ENCODE measurements at places on chromosomes 2 and 18.

- DNase-seq = no peak
Measured at GRCh38 chr2:239464166-239465016, 63.6 kb upstream of the HDAC4 start.

DNA sequence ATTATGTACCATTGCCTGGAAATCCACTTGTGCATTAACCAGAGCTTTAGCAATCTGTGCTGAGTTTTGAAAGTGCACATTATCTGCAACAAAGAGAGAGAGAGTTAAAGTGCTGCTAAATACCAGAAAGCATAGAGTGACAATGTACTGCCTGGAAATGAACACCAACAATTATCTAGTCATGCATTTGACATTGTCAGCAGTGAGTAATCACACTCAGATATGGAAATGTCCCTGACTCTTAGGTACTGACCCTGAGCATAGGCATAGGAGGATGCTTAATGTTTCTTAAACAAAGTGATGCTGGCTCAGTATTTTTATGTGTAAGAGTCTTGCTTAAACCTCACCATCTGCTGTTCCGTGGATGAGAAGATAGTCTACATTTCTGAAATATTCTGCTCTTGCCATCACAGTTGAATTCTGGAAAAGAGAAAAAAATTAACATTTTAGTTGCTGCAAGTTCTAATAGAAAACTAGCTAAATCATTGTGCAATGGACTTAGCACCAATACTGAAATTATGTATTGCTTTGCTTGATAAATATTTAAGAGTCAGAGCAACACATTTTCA is 20.8 kb upstream of the GCG start:
- DNase-seq = no peak

GRCh38 chr2:11657646-11658045 is 12.3 kb downstream of the NTSR2 start:
- DNase-seq = no peak

DNA sequence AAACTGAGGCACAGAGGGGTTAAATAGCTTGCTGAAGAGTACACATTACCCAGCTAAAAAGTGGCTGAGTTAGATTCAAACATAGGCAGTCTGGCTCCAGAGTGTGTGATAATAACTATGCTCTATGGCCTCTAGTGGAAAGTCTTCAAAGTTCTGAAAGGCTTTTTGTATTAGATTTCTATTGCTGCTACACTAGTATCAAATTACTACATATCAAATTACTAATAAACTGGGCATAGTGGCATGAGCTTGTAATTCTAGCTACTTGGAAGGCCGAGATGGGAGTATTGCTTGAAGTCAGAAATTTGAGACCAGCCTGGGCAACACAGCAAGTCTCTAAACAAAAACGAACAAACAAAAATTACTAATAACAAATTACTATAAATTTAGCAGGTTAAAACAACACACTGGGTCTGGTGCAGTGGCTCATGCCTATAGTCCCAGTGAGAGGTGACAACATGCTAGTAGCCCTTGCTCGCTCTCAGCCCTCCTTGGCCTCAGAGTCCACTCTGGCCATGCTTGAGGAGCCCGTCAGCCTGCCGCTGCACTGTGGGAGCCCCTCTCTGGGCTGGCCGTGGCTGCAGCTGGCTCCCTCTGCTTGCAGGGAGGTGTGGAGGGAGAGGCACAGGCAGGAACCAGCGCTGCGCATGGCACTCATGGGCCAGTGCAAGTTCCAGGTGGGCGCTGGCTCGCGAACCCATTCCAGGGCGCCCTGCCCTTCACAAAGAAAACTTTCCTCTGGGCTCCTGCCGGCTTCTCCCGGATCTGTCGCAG is 38.2 kb upstream of the TWSG1 start:
- no peak for DNase-seq

GRCh38 chr2:143949121-143949848 is 570.6 kb downstream of the ZEB2 start:
- no peak for DNase-seq

DNA sequence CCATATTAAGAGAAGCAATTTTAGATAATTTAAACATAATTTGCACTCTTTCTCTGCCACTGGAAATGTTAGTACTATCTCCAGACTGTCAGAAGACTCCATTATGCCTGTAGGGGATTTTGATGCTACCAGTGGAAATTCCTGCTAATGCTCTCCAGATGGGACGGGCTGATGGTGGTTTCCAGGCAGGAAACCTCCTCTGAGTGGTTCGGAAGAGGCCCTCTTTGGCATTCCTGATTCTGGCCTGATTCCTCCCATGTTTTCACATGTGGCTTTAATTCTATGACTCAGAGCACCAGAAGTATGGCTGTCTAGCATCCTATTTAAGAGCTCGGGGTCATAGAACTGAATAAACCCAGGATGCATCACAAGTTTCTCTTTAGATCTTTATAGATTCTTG is 70.9 kb upstream of the ST6GAL2 start:
- DNase-seq = no peak

GRCh38 chr2:67065046-67065445 is 332.1 kb upstream of the ETAA1 start:
- no peak for DNase-seq

- no peak for DNase-seq
Measured at GRCh38 chr2:168574856-168575630, 119.0 kb downstream of the CERS6 start.

DNA sequence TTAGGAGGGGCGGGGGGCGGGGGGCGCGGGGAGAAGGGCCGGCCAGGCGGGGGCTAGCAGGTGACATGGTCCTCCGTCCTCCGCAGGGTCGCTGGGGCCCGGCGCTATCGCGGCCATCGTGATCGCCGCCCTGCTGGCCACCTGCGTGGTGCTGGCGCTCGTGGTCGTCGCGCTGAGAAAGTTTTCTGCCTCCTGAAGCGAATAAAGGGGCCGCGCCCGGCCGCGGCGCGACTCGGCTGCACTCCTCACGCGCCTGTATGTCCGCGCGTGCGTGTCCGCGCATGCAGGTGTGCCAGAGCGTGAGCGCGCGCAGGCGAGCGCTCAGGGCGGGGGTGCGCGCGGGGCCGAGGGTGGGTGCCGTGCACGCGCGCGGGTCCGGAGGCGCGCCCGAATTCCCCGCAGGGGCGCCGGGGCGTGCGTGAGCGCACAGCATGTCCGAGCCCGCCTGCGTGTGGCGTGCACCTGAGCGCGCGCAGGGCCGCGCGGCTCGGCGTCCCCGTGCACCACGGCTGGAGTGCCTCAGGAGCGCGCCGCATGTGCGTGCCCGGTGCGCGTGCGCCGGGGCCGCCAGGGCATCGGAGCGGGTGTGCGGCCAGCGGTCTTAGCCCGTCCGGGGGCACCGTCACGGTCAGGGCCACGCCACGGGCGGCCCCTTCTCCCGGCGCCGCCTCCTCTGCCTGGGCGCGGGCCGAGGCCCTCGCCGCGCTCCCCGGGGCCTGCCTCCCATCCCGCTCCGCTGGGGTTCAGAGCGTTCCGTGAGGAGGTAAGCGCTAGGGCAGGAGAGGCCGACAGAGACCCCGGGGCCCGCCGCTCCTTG is 6.3 kb downstream of the SNORC start:
- peak; percentile 15 for DNase-seq

DNA sequence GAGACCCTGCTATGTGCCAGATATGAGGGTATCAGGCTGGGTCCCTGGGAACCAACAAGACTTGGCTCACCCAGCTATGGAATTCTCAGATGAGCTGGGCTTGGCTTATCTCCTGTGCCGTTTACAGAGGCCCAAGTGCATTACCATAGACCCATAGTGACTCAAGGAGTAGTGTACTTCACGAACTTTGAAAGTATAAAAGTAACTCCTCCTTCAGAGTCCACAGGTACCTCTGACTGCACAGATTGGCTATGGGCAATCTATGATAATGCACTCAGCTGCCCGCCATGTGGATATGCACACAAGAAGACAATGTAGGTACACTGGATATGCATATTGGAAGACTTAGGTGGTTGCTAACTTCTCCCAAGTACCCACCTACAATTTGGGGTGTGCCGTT is 78.4 kb downstream of the QPCT start:
- DNase-seq = no peak

- DNase-seq = peak; percentile 17
Measured at GRCh38 chr18:23689616-23690504, 607 bp downstream of the LAMA3 start.

DNA sequence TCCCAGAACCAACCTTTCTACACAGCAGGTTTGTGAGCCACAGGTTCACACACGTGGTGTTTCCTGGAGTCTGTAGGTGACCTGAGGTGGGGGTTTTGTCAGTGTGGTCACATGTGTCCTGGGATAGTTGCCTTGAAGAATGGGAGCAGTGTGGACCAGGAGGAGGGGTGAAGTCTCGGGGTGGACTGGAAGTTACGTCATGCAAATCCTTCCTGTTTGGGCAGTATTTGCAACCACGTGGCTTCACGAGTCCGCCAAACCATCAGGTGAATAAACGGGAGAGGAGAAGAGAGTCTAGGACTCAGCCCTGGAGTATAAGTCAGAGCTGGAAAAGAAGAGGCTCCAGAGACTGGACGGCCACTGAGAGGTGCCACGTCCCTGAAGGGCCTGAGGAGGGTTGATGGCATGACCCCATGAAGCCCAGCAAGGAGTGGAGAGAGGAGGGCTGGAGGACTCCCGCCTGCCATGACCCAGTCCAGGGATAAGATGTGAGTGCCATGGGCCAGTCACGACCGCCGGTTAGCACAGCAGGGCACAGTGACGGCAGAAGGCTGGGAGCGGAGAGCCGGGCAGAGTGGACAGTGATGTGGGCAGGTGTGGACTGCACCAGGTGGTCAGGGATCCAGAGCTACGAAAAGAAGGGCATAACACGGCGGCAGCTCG is 16.5 kb downstream of the LPIN1 start:
- DNase-seq = no peak

Measured in CD4-positive, alpha-beta T cell treated with Interleukin-17A for 4 hours (primary cell).